ENCODE measurements at places on chromosomes 6 and 20. TPM values are rescaled to one million over a fixed set of nuclear protein-coding genes. Genes with fewer than 3 reads are reported as not detected.

- DNase-seq = peak; percentile 70
Measured at GRCh38 chr20:58852543-58853271, at the start of gene GNAS. TSS of gene GNAS (plus strand) at chr20:58852716.

GRCh38 chr20:14790771-14791620, 453.6 kb upstream of the FLRT3 start:
- no peak for DNase-seq

DNA sequence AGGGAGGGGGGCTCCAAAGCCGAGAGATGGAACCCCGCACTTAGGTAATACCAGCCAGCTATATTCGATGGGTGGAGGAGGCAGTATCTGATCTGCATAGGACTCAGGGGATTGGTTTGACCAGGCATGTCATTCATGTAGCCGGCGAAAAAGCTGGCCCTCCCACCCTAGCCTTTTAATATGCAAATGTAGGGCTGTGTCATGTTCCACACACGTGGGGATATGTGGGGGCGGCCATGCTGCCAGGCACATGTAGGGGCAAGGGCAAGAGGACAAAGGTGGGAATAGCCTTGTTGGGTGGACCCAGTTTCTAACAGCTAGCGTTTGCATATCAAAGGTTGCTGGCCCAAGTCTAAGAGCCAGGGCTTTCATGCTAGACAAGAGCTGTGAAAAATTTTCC, 39.1 kb upstream of the DDR1 start:
- DNase-seq = no peak

Gene SCUBE3
- 0.85 TPM for total RNA-seq

- DNase-seq = no peak
Measured at GRCh38 chr20:53752583-53752970, 158.9 kb upstream of the ZNF217 start.

DNA sequence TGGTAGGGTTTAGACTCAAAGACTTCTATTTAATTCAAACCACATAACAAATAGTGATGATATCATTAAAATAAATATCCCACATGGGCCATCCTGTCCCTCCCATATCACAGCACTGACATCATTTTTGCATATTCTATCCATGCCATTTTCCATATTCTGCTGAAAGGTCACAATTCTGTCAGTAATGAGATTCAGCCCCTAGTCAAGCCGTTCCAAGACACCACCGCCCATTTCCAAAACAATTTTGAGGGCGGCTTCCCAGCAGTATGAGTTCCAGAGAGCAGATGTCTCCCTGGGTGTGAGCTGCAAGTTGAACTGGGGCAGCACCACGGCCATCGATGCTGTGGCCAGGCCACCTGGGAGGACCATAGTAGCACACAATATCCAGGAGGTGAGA, 65.1 kb upstream of the PLEKHG1 start:
- no peak for DNase-seq

- peak; percentile 62 for DNase-seq
Measured at GRCh38 chr6:78615430-78615904, 251.9 kb upstream of the IRAK1BP1 start.

GRCh38 chr20:62638679-62639406, 3.5 kb upstream of the SLCO4A1 start:
- no peak for DNase-seq

DNA sequence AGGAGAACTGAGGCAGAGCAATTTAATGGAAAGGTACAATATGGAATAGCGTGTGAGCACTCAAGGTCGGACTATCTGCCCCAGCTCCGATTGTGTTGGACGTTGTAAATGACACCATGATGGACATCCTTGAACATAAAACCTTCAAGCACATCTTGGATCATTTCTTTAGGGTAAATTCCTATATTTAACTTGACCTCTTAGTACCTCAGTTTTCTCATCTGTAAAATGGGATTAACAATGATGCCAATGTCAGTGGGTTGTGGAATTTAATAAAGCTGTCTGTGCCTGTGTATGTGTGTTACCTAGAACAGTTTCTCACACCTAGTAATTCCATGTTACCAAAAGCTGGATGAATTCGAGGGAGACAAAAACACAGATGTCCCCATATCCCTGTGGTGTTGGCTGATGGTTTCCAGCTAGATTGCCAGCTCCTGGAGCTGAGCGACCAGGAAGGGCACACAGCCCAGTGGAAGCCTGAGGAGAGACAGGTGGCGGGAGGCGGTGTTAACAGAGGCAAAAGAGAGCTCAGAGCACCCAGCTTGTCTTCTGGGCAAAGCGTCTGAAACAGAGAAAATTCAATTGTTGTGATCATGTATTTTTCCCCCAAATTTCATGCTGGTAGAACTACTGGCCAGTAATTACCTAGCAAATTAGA, 32.6 kb downstream of the MDFI start:
- no peak for DNase-seq

DNA sequence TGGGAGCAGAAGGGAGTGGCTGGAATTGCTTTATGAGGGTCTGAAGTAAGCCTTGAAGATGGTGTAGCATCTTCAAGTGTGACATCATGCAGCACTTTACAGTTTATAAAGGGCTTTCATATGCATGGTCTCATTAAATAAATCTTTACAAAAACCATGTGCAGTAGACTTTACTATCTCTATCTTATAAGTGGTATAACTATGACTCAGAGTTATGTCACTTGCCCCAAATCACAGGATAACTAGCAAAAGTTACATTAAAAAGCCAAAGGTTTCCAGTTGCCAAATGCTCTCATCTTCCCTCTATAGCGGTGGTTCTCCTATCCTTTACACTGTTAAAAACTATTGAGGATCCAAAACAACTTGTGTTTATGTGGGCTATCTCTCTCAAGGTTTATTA, 687.7 kb upstream of the MARCKS start:
- no peak for DNase-seq

Gene CYP39A1
- 3.4 TPM for total RNA-seq

Gene BANF2
- total RNA-seq = not detected

GRCh38 chr6:72412709-72413044, 209.2 kb upstream of the KCNQ5 start:
- DNase-seq = no peak

Gene NHLRC1
- total RNA-seq = 1.6 TPM

Gene ACTL10
- total RNA-seq = 2.2 TPM

DNA sequence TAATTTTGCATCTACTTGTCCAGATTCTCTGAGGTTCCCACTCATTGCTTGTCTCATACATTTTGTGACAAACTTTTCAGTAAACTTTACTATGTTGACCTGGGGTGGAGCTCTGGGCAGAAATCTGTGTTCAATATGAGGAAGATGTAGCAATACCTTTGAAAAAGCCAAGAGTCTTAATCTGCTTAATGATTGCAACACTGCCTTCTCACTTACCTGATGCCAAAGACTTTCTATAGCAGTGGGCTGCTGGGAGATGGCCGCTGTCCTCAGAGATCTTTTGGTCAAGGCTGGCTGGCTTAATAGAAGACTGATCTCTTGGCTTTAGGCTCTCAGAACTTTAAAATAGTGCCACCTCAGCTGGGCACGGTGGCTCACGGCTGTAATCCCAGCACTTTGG, 70.1 kb upstream of the RBM24 start:
- DNase-seq = no peak

Gene LRRC73
- 0.17 TPM for total RNA-seq

Gene LIN28B
- total RNA-seq = not detected

Gene CTNNBL1
- 35.8 TPM for total RNA-seq

Gene CCM2L
- 31.1 TPM for total RNA-seq

Gene C20orf141
- total RNA-seq = not detected

DNA sequence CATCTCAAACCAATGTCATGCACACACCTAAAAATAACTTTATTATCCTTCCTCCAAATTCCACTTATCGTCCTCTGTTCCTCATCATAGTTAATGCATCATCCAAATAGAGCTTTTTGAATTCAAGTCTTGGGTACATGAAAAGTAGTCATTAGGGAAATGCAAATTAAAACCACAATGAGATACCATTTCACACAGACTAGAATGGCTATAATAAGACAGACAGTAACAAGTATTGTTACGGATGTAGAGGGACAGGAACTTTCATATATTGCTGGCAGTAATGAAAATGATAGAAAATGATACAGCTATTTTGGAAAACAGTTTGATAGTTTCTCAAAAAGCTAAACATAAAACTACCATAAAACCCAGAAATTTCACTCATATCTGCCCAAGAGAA, 59.1 kb downstream of the FHL5 start:
- no peak for DNase-seq

GRCh38 chr20:38386004-38386403, 39.7 kb downstream of the LBP start:
- no peak for DNase-seq

Gene MLIP
- 4.4 TPM for total RNA-seq

Gene TRIM15
- total RNA-seq = not detected

Gene UQCC2
- total RNA-seq = 9.4 TPM

Gene TRAM2
- total RNA-seq = 51.3 TPM

GRCh38 chr6:69265090-69265489, 531.7 kb downstream of the LMBRD1 start:
- DNase-seq = no peak

DNA sequence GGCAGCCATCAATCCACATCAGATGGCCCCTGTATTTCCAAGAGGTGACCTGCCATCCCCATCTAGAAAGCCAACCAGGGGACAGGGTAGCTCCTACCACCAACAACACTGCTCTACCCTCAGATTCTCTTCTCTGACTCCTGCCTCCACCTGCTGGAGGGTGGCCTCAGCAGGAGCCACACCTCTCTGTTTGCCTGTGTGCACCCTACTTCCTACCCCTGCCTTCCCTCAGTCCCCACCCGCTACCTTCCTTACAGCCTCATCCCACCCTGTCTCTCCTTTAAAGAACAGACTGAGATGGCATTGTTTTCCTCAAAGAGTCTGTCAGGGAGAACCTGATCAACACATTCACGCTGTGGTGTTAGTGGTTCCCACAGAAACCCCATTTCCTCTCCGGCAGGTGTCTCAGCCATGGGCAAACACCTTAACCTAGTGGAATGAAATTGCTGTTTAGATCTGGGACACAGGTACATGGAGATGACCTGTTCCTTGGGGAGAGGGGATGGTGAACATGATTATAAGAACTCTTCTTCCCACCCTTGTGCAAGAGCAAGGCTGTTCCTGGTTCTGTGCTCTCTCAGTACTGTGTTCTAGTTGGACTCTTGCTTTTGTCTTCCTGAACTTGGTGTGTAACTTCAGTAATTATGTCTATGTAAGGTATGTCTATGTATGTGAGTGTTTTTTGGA, 1.8 kb downstream of the ENTPD6 start:
- no peak for DNase-seq

Data from dermis blood vessel endothelial cell (primary cell).